ENCODE measurements at places on chromosomes 3 and 15. TPM values are rescaled to one million over a fixed set of nuclear protein-coding genes. Genes with fewer than 3 reads are reported as not detected.

- no peak for DNase-seq
Observed at GRCh38 chr15:57795261-57795660, 88.7 kb downstream of the POLR2M start.

GRCh38 chr3:17396036-17396435, 346.4 kb downstream of the TBC1D5 start:
- no peak for DNase-seq

The C3orf33 gene
- total RNA-seq = 3.6 TPM

DNA sequence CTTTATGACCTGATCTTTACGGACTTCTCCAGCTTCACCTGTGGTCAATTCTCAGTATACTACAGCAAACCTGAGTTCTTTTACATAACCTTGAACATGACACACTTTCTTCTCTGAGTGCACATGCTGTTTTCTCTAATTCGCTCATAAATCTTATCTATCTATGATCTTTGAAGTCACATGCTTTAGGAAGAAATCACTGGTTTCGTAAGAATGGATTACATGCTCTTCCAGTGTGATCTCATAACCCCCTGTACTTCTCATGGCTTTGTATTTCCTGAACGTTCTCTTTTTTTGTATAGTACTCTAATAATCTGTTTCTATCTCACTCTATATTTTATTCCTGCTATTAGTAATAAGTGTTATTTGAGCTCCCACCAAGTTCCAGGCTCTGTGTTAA, 1165.2 kb downstream of the TBL1XR1 start:
- no peak for DNase-seq
